Activated effector memory CD4-positive, alpha-beta T cell treated with Interleukin-2 at 50 U/mL for 16 hours (primary cell): ENCODE measurements at places on chromosomes 2 and 18.

DNA sequence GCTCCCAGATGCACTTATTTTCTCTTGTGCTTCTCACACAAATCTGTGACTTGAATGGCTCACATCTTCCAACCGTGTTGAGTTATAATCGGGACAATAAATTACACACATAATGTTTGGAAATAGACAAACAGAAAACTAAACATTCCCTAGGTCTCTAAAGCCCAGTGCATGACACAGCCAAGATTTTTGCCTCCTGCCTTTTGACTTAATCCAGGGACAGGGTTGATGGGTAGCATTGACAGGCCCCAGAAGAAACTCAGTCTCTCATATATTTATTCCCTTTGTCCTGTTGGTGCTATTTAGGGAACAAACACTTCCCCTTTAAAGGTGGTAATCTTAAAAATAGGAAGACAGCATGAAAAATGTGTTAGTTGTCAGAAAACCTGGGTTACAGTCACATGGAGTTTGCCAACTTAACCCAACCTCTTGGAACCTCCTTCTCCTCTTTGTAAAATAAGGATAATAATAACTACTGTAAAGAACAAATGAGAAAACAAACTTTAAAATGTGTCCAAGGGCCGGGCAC is 24.0 kb upstream of the ARPC2 start:
- no peak for DNase-seq

DNA sequence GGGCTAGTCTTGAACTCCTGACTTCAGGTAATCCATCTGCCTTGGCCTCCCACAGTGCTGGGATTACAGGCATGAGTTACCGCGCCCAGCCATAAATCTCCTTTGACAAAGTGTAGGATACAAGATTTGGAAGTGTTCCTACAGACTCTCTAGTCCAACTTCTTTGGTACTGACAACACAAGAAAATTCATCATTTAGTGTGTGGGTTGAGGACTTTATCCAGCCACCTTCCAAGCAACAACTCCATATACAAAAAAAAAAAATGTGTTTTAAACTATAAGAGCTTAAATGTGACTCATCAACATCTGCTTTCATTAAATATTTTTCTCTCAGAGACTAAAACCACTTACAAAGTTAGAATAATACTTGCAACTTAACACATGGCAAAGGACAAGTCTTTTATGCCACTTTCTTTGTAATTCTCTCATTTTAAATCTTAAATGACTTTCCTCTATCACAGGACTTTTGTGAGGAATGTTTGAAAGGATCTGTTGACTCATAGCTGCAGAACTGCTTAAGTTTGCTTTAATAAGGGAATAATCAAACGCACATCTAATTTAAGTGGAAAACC is 46.2 kb upstream of the ITGAV start:
- DNase-seq: no peak

GRCh38 chr2:109084341-109084740 is 44.7 kb upstream of the SH3RF3 start:
- DNase-seq: no peak

- no peak for DNase-seq
Measured at GRCh38 chr18:50805732-50806131, 14.1 kb downstream of the MRO start.

GRCh38 chr2:201656102-201656501 is 12.8 kb upstream of the TMEM237 start:
- no peak for DNase-seq

- DNase-seq: no peak
Measured at GRCh38 chr2:240195316-240195861, 54.9 kb upstream of the OTOS start.

GRCh38 chr2:127400533-127400896 is 12.7 kb upstream of the MAP3K2 start:
- DNase-seq: no peak

GRCh38 chr2:240988146-240988545 is 10.3 kb upstream of the SNED1 start:
- DNase-seq: no peak

GRCh38 chr2:133235968-133236367 is 332.3 kb downstream of the NCKAP5 start:
- DNase-seq: no peak

DNA sequence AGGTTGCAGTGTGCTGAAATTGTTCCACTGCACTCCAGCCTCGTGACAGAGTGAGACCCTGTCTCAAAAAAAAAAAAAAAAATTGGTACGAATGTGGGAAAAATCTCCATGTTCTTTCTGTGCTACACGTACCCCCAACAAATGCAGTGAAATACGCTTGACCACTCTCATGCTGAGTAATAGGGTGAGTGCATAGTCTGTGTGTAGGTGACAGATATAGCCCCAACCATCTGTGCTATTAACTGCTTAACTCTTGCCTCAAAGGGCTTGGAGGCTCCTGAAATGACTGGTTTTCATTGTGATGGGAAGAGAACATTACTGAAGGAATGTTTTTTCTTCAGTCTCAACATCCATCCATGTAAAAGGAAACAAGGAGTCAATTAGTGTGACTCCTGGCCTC is 15.7 kb downstream of the LYPD1 start:
- DNase-seq: no peak

GRCh38 chr2:45994060-45994459 is 303.1 kb upstream of the EPAS1 start:
- DNase-seq: no peak

DNA sequence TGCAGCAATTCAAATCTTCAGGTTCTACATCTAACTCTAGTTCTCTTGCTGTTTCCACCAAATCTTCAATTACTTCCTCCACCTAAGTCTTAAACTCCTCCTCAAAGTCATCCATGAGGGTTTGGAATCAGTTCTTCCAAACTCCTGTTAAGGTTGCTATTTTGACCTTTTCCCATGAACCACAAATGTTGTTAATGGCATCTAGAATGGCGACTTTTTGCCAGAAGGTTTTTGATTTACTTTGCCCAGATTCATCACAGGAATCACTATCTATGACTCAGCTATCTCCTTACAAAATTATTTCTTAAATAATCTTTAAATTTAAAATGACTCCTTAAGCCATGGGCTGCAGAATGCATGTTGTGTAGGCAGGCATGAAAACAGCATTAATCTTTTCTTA is 368.9 kb upstream of the TNP1 start:
- no peak for DNase-seq

GRCh38 chr2:84942964-84943421 is 28.0 kb upstream of the KCMF1 start:
- no peak for DNase-seq

DNA sequence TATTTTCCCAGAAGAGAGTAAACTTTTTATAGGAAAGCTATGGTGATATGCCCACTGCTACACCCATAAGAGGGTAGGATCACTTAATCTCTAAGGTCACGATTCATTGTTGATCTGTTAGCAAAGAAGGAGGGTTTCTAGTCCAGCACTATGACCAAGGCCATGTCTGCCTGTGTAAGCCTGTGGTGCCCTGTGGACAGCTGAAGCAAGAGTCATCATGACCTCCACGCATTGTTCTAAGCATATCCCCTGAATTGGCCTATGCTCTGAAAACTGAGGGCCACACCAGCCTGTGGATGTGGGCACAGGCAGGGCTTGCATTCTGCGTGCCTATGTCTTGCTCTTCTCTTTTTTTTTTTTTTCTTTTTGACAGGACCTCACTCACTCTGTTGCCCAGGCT is 89.8 kb upstream of the SMIM21 start:
- DNase-seq: no peak

DNA sequence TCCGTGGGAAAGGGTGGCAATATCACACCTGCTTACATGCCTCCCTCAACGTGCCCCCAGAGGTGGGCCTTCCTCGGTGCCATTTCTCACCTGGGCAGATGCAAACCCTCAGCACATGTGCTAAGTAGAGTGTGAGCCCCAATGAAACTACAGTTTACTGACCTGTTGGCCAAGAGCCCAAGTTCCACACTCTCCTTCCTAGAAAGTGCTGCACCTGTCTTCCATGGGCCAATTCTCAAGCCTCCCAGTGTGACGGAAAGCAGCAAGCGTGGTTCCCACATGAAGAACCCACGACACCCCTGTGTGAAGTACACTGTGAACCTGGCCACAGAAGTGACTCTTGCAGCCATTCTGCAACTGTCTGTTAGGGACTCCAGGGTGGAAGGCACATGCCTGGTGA is 73.7 kb downstream of the UXS1 start:
- no peak for DNase-seq

DNA sequence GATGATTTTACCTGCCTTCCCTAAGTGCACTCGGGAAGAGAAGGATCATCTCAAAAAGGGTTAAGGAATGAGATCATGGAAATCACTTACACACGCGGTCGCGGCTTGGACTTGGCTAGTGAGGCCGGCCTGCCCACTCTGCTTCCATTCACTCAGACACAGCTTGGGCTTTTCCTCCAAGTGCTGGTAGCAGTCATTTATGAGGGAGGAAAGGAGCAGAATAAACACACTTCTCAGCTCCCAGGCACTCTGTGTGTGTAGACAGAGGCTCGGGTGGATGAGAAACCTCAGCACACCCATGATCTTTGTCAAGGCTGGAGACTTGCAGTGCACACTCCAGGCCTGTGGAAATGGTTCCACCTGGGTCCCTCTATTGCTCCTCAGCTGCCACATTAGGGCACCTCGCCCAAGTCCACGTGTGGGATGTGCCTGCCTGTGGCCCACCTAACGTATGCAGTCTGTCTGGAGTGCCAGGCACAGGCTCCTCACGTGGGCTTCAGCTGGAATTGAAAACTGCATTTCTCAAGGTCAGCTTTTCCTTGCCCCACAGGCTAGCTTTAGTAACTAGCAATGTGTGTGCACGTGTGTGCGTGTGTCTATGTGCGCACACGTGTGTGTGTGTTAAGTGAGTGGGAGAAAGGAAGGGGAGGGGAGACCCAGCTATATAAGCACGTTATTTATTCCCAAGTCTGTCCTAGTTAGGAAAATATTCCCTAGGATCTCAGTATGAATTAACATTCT is 288.4 kb downstream of the SOX11 start:
- DNase-seq: no peak

DNA sequence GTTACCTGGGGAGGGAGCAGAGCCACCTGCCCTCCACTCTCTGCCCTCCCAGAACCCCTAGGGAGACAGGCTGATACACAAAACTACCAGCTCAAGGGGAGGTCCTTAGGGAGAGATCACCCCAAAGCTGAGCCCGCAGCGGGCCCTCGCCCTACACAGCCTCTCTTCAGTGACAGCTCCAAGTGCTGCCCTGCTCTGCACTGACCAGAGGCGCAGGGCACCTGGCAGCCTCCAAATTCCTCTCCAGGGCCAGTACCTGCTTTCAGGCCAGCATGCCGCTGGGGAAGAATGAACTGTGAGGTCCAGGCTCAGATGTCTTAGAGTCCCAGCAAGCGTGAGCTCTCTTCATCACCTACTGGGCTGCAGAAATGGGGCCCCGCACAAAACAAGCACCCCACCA is 11.3 kb upstream of the SH3BP4 start:
- DNase-seq: no peak

- DNase-seq: no peak
Measured at GRCh38 chr18:37435996-37436395, 129.6 kb downstream of the CELF4 start.

GRCh38 chr2:11814979-11815510 is 68.6 kb downstream of the LPIN1 start:
- DNase-seq: no peak

DNA sequence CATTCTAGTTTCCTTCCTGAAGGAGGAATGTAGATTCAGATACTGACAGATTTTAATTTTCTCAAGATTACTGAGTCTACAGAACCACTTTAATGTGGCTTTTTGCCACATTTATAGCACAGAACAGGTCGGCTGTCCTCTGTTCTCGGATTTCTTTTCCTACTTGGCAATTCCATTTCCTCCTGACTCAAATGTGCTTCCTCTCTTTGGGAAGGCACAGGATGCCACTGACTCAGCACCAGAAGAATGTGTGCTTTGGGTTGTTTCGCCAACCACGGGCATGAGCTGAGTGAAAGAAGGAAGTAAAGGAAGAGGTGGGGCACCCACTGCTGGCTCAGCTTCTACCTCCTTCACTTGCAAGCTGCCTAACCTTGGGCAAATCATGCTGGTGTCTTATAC is 970.6 kb upstream of the ACVR2A start:
- no peak for DNase-seq

- no peak for DNase-seq
Measured at GRCh38 chr2:191954451-191954850, 107.6 kb upstream of the CAVIN2 start.

DNA sequence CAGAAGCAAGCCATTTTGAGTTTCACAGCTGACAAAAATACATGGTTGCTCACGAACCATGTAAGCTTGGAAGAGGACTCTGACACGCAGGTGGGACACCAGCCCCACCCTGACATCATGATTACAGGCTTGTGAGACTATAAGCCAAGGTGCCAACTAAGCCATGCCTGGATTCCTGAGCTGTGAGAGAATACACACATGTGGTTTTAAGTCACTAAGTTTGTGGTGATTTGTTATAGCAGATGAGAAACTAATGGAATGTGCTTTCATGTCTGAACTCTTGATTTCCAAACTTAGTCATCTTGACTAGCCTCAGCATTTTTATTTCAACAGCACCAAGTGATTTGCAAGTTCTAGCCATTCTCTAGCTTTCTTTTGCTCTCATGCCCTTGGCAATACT is 676.1 kb upstream of the CELF4 start:
- DNase-seq: no peak

DNA sequence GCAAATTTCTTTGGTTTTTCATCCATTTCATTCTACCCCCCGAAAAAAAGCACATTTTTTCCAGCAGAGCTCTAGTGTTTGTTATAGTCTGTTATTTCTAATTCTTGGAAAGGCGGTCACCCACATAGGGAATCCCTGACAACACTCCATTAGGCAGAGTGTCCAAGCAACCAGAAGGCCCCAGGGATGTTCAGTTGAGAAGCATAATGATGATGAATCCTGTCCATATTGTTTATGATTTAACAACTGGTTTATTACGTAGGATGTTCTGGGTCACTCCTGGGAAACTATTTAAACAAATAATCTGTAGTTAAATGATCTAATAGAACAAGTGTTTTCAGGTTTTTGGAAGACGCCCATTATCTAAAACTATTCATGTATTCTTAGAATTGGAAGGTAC is 388.7 kb downstream of the TNS1 start:
- DNase-seq: no peak

DNA sequence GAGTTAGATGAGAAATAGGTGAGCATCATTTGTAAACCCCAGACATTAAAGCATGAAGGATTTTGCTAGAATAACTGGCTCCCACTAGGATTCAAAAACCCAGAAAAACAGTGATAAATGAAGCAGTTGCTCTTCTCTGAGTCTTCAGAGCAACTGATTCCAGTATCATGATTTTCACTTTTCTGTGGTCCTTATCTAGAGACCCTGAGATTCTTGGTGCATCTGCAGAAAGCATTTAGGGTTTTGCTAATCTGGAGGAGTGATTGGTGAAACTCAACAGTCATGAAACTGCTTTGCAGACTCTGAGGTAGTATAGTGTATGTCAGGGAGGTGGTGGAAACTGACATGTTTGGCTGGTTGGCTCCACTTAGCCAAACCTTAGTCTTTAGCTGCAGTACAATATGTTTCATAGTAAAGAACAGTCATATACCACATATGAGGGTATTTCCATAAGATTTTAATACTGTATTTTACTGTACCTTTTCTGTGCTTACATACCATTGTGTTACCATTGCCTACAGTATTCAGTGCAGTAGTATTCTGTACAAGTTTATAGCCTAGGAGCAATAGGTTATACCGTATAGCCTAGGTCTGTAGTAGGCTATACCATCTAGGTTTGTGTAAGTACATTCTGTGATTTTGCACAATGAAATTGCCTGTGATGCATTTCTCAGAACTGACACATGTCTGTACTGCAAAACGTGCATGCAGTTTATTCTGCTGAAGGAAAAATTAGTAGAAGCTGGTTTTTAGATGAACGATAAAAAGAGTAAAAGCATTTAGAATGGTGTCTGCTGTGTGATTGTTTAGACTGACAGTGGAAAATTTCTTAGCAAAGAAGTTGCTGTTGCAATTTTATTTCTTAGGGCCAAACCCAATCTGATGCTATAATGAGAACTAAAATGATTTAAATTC is 23.8 kb downstream of the EML4 start:
- no peak for DNase-seq
